ENCODE measurements at places on chromosomes 5 and 9.

GRCh38 chr9:130354378-130354777, 88.8 kb downstream of the HMCN2 start:
- no peak for DNase-seq

DNA sequence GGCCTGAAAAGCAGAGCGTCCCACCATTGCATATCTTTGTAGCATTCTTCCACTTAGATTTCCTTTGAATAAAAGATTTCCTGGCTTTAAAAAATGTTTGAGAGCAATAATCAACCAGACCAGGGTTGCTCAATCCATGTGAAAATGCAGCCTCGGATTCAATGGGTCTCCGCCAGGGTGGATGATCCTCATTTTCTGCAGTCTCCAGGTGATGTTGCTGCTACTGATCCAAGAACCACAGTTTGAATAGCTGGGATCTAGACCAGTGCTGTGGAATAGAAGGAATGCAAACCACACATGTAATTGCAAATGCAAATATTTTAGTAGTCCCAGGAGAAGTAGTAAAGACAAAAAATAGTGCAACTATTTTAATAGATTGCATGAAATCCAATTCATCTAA, 317.6 kb downstream of the IRX1 start:
- DNase-seq, result no peak

DNA sequence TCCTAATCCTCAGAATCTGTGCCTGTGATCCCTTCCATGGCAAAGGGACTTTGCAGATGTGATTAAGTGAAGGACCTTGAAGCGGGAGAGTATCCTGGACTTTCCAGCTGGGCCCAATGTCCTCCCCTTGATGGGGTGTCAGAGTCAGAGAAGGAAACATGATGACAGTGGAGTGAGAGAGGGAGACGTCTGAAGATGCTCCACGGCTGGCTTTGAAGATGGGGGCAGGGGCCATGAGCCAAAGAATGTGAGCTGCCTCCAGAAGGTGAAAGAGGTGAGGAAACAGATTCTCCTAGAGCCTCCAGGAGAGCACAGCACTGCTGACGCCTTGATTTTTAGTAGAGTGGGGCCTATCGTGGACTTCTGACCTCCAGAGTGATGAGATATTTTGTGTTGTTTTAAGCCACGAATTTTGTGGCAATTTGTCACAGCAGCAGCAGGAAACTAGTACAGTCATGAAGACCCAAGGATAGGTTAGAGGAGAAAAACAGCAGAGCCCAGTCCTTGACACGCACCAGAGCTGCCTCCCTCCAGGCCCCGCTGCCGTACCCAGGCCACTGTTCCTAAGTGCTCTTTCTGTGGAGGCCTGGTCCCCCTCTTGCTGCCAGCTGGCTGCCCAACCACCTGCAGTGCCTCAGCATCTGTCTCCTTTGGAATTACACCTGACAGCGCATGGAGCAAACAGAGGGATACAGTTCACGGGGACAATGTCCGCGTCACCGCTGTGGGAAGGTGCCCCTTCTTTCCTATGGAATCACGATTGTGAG, 78.1 kb downstream of the MACROH2A1 start:
- DNase-seq, result no peak

GRCh38 chr5:131379723-131380122, 115.9 kb downstream of the CDC42SE2 start:
- DNase-seq, result peak; percentile 78

GRCh38 chr5:135007305-135007704, 26.7 kb downstream of the PITX1 start:
- DNase-seq, result no peak

GRCh38 chr9:108547411-108548135, 308.2 kb downstream of the ACTL7B start:
- DNase-seq, result no peak

GRCh38 chr5:133205649-133206048, 153.8 kb downstream of the HSPA4 start:
- no peak for DNase-seq

DNA sequence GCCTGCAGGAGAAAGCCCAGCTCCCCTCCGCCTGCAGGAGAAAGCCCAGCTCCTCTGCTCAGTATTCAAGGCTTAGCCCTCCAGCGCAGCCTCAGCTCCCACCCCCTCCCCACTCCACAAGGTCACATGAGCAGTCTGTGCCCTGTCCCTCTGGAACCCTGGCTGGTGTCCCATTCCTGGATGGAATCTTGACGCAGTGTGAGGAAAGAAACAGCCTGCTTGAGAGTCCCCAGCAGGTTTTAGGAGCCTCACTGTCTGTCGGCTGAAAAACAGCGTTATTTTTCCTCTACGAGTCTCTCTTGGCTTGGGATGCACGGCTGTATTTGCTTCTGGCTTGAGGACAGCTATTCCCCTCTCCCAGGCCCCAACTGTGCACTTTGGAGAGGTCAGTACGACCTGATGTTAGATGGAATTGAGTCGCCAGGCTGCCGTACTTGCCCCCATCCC, 210.1 kb upstream of the TRIM32 start:
- DNase-seq, result no peak

DNA sequence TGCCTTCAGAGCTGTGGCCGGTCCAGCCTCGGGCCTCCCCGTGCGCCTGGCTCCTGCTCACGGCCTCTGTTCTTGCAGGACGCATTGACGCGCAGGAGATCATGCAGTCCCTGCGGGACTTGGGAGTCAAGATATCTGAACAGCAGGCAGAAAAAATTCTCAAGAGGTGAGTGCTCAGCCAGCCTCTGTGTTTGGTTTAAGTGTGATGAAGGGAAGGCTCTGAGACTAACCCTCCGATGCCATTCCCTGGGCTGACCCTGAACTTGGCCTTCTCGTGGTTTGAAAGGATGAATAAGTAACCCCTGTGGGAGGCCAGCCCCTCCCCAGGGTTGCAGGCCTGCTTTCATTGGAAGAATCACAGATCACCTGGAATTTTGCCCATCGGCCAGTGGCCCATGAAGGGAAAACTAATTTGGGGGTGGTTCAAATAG, 26.3 kb downstream of the PTGES2 start:
- DNase-seq, result no peak

- no peak for DNase-seq
Measured at GRCh38 chr5:31346896-31347551, 153.5 kb downstream of the CDH6 start.

DNA sequence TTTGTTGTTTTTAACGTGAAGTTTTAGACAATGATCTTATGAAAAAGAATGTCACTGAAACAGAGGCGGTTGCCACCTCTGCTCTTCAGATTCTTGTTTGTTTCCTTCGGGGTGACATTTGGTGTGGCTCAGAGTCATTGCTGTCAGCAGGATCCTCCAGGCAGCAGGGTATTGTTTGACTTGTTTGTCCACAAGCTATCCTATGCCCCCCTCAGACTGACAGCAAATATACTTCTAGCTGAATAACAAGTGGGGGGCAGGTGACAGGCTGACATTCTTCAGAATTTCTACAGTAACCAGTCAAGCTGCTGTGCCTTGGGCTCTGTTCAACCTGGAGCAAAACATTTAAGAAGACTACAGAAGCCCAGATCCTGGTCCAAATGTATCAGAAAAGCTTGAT, 383.3 kb downstream of the YTHDC2 start:
- no peak for DNase-seq

DNA sequence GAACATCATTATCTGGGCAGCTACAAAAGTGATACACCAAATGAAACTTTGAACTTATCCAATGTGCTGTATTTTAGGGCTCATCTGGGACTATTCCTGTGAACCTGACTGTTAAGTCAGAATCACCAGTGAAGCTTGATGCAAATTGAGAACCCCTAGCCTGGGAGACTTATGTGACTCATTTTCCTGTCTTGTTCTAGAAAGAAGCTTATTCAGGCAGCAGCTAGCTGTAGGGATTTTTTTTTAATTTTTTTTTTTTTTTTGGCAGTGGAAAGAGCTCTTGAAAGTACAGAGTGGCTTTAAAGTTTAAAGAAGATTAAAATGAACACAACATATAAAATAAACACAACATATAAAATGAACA, 81.1 kb upstream of the TNFAIP8 start:
- DNase-seq, result no peak

- DNase-seq, result no peak
Measured at GRCh38 chr5:128749136-128749898, 211.3 kb upstream of the FBN2 start.

GRCh38 chr5:84831701-84832100, 447.0 kb upstream of the EDIL3 start:
- DNase-seq, result no peak

DNA sequence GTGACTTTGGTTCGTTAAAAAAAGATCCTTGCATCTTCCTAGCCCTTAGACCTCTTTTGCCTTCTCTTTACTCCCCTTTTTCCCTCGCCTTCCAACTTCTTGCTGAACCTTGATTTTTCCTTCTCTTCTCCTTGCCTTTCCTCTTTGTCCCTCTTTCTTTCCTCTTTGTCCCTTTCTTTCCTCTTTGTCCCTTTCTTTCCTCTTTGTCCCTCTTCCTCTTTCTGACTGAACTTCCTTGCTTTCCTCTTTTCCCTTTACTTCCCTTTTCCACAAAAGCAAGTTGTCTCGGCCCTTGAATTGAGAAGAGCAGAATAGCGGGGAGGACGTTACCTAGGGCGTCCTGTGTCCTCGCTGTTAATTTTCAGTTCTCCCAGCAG, 1.4 kb upstream of the MLLT3 start:
- no peak for DNase-seq

DNA sequence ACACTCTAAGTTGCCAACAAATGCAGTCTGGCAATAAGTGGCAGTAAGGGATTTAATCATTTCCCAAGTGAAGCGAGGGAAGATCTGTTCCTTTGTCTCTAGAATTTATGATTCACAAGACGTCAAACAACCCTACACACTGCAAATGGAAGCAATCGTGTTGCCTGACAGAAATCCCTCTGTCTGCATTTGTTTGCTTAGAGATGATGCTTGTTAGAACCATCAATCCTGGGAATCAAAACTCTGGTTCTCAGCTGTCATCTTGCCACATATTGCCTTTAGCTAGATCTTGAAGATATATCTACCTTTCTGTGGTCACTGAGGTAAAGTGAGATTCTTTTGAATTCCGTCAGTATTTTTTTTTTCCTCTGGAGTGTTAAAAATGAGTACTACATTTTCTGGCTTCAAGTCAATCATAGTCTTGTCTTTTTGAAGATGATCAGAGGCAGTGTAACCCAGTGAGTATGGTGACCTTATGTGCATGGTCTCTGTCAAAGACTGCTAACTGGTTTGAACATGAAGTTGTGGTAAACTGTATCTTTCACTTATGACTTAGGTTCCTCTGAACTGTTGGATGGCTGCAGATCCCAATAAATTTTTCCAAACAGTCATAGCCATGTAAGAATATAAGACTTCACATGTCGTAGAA, 106.4 kb upstream of the STARD4 start:
- DNase-seq, result no peak

GRCh38 chr9:108859459-108860114, 2.5 kb upstream of the ACTL7A start:
- no peak for DNase-seq

DNA sequence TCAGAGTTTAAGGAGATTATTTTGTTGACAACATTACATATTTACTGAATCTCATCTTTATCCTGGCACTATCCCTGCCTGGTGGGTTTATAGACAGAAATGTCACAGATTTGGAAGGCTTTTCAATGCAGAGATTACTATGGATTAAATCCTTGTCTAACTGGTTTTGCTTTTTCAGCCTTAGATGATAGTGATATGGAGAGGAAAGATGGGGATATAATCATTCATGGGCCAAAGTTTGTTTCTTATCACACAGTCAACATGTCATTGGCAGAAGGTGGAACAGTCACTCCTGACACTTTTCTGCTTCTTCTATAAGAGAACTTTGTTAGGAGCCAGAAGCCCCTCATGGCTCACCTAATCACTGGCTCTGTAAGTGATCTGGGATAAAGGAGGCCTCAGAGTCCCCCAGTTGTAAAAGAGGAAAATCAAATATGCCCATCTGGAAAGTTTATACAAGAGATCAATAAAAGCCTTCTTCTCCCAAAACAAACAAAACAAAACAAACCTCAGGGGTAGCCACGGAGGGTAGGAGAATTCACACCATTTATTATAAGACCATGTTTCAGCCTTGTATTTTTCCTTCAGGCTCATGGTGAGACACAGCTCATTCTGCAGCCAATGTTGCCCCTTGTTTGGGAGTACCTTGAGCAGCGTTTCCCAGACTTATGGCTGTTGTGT, 101.2 kb downstream of the PCSK1 start:
- no peak for DNase-seq

- no peak for DNase-seq
Measured at GRCh38 chr5:81171769-81172168, 61.4 kb upstream of the CKMT2 start.

- DNase-seq, result no peak
Measured at GRCh38 chr9:110224583-110224982, 16.6 kb upstream of the C9orf152 start.

DNA sequence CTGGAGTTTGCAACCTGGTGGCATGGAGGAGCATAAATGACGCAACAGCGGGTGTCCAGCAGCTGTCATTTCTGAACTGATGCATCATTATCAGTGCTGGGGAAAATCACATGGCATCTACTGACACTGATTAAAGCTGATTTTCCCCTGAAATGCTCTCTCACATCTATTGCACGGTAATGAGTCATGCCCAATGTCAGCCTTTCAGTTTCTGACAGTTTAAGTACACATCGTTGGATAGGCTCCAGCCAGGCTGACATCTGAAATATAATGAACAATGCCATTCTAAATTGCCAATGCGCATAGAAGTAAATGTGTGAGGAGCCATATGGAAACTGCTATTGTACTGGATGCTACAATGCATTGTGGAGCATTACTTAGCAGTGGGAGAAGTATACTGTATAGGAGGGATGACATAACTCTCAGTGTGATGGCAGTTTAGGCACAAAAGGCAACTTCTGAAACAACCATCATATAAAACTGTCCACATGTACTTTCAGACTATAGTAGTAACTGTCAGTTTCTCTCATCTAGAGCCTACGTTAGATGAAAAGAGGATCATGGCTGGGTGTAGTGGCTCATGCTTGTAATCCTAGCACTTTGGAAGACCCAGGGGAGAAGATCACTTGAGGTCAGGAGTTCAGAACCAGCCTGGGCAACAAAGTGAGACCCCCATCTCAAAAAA, 389.3 kb upstream of the DMAC1 start:
- no peak for DNase-seq

GRCh38 chr5:148653836-148654781, at the start of gene HTR4:
HTR4 (minus strand) TSS chr5:148654527; CDS start chr5:148637014, 17,513 bp downstream.
- no peak for DNase-seq

GRCh38 chr9:113482341-113482740, 18.8 kb downstream of the RGS3 start:
- no peak for DNase-seq

- DNase-seq, result no peak
Measured at GRCh38 chr5:146026307-146027010, 78.9 kb downstream of the PLAC8L1 start.
